ENCODE measurements at places on chromosomes 16 and 17.

GRCh38 chr17:340074-340473, 12.5 kb downstream of the RPH3AL start:
- no peak for DNase-seq

GRCh38 chr16:13436641-13437412, 483.1 kb upstream of the ERCC4 start:
- DNase-seq, result no peak

DNA sequence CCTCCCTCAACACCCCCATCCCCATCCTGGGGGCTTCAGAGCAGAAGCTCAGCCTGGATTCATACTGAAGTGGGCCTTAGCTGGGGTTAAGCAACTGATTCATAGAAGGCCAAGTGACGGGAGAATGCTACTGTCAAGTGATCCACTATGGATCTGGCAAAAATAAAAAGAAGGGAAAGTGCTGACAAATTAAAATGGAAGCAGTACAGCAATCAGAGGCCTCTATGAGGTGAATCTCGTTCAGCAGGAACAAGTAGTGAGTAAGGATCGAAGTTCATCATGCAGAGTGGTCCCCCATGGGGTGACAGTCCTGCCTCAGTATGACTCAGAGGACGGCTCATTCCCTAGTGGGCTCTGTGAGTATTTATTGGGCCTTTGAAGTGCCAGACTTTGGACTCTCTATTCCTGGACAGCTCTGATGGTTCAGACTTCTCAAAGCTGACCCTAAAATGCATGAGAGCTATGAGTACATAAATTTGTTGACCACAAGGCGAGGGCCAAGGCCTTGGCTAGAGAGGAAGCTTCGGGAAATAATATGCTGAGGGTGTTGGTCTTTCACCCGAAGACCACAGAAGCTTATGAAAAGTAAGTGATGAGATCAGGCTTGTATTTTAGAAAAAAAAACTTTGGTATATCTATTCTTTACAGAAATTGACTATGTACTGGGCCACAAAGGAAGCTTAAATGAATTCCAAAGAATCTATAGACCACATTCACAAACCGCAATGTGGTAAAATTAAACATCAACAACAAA, 5.3 kb upstream of the NSMCE1 start:
- DNase-seq, result no peak

- DNase-seq, result no peak
These were observed 476.4 kb downstream of the HS3ST3B1 start for GRCh38 chr17:14777291-14777690.

- DNase-seq, result peak; percentile 6
These were observed 27.2 kb upstream of the SKAP1 start for GRCh38 chr17:48457080-48457836.

GRCh38 chr17:73759734-73760438, 115.6 kb upstream of the SDK2 start:
- no peak for DNase-seq

DNA sequence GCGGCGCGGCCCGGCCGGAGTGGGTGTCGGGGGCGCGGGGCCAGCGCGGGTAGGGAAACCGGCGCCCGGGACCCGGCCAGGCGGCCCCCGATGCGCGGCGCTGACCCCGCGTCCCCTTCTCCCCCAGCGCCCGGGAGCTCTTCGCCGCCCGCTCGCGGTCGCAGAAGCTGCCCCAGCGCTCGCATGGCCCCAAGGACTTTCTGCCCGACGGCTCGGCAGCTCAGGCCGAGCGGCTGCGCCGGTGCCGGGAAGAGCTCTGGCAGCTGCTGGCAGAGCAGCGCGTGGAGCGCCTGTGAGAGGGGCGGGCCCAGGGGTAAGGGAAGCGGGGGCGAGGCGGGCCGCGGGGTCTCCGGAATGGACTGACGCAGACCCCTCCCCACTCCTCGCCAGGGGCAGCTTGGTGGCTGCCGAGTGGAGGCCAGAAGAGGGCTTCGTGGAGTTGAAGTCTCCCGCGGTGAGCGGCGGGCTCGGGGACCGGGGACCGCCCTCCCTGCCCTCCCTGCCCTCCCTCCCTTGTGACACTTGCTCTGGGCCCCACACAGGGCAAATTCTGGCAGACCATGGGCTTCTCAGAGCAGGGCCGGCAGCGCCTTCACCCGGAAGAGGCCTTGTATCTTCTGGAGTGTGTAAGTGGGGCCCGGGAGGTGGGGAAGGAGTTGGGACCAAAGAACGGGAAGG, 430 bp downstream of the TSEN54 start:
- DNase-seq, result no peak

- DNase-seq, result no peak
These were observed 3.3 kb downstream of the TBX4 start for GRCh38 chr17:61455324-61456060.

DNA sequence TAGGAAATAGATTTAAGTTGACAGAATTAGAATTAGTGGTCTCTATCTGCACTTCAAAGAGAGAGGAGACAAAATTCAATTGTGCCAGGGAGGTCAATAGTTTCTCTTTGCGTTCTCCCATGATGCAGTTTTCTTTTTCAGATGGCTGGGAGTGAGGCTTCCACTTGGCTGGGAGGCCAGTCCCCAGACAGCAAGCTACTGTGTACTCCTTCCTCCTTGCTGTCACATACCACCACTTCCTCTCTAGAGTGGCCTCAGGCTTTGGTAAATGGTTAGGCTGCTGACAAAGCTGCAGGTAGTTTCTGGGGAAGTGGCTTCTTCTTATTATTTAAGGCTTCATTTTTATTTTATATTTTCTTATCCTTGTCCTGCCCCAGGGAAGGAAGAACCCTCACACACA, 106.2 kb upstream of the HS3ST4 start:
- DNase-seq, result no peak

- no peak for DNase-seq
These were observed 100.2 kb upstream of the SDK2 start for GRCh38 chr17:73744411-73744810.

DNA sequence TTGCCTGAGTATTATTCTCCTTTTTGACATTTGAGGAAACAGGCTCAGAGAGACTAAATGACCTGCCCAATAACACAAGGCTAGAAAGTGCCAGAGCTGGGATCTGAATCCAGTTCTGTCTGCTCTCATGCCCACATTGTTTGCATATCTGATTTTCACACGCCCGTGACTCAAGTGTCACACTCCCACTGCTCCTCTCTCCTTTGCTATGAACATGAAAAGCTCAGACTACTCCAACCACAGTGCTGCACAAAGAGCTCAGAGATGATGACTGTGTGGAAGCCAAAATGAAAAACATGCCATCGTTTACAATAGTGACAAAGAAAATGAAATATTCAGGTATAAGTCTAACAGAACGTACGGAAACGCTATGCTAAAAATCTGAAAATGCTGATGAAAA, 107.9 kb downstream of the SMG6 start:
- DNase-seq, result no peak

GRCh38 chr17:77838748-77839697, 119.5 kb upstream of the TNRC6C start:
- DNase-seq, result no peak

DNA sequence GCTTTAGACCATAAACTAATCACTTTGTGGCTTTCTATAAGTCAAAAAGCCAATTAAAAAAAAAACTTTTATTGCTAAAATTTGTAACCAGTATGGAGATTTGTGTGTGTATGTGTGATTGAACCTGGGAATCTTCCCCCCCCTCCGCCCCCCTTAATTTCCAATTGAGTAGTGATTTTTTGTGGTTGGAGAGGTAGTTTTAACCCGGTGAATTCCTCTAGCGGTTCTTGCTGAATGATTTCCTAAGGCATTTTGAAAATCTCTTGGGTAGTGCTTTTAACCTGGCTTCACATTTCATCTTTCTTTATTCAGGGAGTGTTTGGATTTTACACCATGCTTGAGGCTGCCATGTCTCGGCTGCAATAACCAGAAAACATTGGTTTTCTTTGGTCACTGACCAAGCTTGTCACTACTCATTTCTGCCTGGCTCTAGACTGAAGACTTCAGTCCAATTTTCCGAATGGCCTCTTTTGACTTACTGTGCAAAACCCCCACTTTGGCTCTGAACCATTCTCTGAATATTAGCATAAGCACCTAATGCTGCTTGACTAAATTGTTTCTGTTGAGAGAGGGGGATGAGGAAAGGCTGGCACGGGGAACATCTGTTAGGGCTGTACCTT, 35.6 kb downstream of the PRKCA start:
- DNase-seq, result peak; percentile 26

- DNase-seq, result no peak
These were observed 29.4 kb downstream of the RNF112 start for GRCh38 chr17:19440421-19440820.

GRCh38 chr17:31235110-31235509, 61.9 kb downstream of the OMG start:
- DNase-seq, result no peak

- no peak for DNase-seq
These were observed 10.2 kb upstream of the CENPT start for GRCh38 chr16:67857547-67858233.

GRCh38 chr17:12664894-12665262, 812 bp upstream of the MYOCD start:
- no peak for DNase-seq

DNA sequence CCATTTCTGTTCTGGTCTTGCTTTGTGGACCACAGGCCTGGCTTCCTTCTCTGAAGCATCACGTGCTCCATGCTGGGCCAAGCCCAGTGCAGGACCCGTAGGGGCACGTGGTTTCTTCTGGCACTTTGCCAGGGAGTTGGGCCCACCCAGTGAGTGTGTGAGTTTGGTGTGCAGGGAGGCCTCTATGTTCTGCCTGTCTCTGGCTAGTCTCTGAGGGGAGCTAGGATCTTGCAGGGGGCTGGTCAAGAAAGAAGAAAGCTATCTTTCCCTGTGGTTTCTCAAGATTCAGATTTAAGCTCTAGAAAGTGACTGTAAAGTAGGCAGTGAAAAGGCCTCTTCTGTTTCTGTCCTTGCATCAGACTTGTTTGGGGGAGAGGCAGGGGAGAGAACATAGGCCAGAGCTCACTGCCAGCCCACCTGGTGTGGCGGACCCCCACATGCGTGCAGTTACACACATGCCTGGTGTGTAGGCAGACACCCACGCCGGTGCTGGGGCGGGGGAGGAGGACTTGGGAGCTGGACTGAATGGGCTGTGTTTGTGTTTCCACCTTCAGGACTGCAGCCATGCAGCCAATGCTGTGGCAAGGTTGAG, 11.8 kb downstream of the LASP1 start:
- DNase-seq, result no peak

GRCh38 chr17:4530799-4531730, 24.1 kb downstream of the MYBBP1A start:
- DNase-seq, result no peak

- no peak for DNase-seq
These were observed 6.3 kb downstream of the CACNG1 start for GRCh38 chr17:67050471-67051154.

DNA sequence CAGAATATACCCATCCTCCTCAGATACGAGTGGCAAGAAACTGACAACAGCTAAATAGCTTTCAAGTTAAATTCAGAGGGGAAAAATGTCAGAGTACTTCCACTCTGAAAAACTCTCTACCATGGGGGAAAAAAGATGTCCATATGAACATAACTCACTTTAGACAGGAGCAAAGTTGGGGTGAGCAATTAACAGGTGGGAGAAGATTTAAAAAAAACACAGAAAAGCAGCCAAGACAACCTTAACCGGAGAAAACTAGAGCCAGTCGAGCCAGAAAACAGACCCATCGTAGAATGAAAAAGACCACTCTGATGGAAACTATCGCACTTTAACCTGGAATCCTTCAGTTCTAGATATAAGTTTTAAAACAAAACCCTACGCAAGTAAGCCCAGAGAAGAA, 833 bp downstream of the TERF2 start:
- DNase-seq, result no peak

- no peak for DNase-seq
These were observed at the start of gene FBXO39 for GRCh38 chr17:6775871-6776405. Gene FBXO39, plus strand, starts transcription at chr17:6776215. Its CDS starts 3,654 bp downstream, at chr17:6779869.

DNA sequence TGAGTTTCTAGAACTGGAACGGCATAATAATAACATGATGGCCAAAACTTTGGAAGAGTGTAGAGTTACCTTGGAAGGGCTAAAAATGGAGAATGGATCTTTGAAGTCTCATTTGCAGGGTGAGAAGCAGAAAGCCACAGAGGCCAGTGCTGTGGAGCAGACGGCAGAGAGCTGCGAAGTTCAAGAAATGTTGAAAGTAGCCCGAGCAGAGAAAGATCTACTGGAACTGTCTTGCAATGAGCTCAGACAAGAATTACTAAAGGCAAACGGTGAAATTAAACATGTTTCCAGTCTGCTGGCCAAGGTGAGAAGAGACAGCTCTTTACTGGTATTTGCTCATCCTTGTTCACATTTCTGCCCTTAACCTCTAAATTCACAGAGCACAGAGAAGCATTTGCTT, 196.4 kb downstream of the SPECC1 start:
- DNase-seq, result no peak

DNA sequence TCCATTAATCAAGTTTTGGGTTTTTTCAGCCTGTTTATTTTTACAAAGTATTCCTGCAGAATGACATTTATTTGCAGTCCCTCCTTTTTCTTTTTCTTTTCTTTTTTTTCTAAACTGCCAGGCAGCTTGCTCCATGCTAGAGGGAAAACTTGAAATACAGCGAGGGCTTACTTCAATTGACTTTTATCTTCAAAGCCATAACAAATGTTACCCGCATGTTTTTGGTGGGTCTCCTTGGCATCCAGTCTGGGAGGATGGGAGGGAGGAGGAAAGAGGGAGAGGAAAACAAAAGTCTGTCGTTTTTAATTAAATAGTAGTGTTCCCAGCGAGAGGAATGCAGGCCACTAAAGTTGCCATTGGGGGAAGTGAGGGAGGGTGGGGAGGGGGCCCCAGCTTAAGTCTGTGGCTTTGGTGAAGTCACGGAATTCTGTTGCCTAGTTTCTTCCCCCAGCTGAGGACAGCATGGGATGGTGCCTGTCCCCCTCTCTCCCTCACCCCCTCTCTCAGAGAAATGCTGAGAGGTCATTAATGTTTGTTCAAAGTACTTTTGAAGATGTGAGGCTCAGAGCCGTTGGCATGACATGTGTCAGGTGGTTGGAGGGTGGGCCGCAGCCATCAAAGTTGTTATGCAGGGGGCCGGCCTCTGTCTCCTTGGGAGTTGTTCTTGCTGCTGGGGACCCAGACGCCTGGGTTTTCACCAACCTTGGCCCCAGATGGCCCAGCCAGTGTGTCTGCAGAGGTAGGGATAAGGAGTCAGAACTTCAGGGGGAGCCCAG, 2.9 kb downstream of the NKD1 start:
- no peak for DNase-seq

DNA sequence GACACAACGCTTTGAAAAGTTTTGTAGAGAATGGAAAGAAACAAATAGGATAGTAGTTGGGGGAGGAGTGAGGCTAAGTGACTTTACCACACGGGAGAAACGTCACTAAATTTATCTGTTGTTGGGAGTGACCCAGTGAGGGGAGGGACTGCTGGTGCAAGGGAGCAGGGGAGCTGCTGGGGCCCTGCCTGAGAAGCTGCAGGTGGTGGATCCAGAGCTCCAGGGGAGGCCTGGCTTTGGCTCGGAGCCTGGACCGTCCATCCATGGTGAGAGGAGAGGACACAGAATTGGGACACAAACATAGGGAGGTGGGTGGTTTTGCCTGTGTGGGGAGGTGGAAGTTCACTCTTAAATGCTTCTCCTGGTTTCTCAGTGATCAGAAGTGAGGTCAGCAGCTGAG, 107.6 kb downstream of the GOSR1 start:
- no peak for DNase-seq

- no peak for DNase-seq
These were observed 1.9 kb downstream of the PLEKHH3 start for GRCh38 chr17:42674755-42675347.

Measured in globus pallidus (tissue), 1 donor.